Myometrial cell (primary cell): ENCODE measurements at places on chromosomes 3 and 15. TPM values are rescaled to one million over a fixed set of nuclear protein-coding genes. Genes with fewer than 3 reads are reported as not detected.

The LTF gene
- not detected in 2 replicates for total RNA-seq

The TFRC gene
- total RNA-seq = 42.4 and 58.0 TPM in 2 replicates

The CCR8 gene
- not detected in 2 replicates for total RNA-seq

The PDZRN3 gene
- total RNA-seq = 3.5 and 6.4 TPM in 2 replicates

The FANCD2OS gene
- not detected in 2 replicates for total RNA-seq

The UBE2E1 gene
- total RNA-seq = 55.3 and 69.5 TPM in 2 replicates

The PFKFB4 gene
- 13.8 and 14.4 TPM in 2 replicates for total RNA-seq

The CHRFAM7A gene
- not detected in 2 replicates for total RNA-seq

The XYLB gene
- 2.0 and 3.2 TPM in 2 replicates for total RNA-seq
